ENCODE measurements at places on chromosomes 4 and X.

- no peak for DNase-seq
Measured at GRCh38 chr4:11259837-11260236, 168.9 kb downstream of the HS3ST1 start.

GRCh38 chrX:22882543-22882942 is 117.2 kb upstream of the DDX53 start:
- DNase-seq = no peak

DNA sequence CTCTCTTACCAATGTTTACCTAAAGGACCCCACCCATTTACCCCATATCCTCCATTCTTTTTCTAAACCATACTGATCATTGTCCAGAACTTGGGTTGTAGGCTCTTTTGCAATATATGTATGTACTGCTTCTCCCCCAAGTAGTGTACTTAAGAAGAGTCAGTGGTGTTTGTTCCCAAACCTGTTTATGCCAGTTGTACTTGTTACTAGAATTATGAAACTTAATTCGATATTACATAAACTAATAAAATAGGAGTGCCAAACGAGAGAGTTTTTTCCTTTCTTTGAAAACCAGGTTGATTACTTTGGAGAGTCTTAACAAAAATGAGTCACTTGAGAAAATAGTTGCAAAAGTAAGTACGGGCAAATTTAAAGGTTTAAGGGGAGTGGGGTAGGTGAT is 96.3 kb downstream of the GEMIN8 start:
- no peak for DNase-seq

- no peak for DNase-seq
Measured at GRCh38 chr4:17781300-17782287, at the start of gene FAM184B. FAM184B (minus strand) TSS chr4:17781621; CDS start chr4:17781299, 322 bp downstream.

- DNase-seq = no peak
Measured at GRCh38 chrX:38211891-38212635, 8.6 kb downstream of the SRPX start.

- no peak for DNase-seq
Measured at GRCh38 chrX:5086388-5086787, 1142.3 kb downstream of the NLGN4X start.

- DNase-seq = no peak
Measured at GRCh38 chr4:167020410-167020809, 213.9 kb downstream of the SPOCK3 start.

DNA sequence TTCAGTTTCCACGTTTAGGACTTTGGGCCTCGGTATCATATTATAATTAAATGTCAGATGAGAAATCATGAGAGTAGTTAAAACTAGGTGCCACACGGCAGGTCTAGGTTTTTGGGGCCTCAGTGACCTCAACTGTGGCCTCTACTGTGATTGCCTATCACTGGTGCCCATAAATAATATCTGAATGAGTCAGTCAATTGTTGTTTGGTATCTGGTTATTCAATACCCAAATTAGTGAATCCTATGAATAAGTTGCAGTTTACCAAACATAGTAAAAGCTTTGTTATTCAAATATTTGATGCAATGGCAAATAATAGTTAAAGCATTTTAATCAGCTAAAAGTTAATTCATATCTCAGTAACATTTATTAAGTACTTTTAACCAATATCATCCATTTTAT is 188.8 kb downstream of the PPP3CA start:
- DNase-seq = no peak

- DNase-seq = no peak
Measured at GRCh38 chr4:190019023-190019858, 7.8 kb downstream of the FRG2 start.

DNA sequence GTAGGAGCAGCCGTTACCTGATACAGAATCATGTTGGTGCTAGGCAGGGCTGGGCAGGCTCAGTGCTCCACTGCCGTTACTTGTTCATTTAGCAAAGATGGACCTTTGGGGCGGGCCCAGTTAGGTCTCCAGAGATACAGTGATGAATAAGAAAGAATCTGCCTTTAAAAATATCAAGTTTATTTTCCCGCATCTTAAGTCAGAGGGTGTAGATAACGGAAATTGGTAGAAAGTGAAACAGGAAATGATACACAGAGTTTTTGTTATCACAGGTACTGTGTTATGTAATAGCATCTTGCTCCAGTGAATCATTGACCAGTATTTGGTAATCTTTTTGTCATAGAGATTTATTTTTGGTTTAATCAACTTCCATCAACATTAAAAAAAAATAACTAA is 5.5 kb downstream of the TMEM131L start:
- peak; percentile 27 for DNase-seq

DNA sequence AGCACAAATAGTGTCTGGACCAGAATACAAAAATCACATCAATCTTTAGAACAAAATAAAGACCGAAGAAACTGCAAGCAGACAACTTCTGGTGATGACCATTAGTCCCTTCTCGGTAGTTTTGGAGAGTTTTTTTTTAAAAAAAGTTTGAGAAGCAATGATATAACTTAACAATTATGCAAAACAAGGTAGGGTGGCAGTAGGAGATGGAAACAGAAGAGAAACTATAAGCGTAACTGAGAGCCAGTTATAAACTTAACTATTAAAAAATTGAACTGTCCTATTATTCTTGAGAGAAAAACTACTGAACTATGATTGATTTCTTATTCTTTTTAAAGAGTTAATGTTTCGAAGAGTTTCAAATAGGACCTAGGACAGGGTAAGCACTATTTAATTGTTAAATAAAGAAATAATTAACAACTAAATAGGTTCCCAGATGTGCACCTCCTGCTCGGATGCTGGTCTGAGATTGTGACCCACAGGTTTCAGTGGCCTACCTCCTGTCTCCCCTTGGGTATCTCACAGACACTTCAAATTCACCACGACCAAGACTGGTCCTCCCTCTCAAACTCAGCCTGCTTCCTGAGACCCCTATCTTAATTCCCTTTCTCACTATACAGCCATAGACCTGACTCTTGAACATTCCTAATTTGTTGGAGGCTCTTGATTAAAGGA is 81.3 kb downstream of the LEF1 start:
- DNase-seq = no peak

GRCh38 chr4:10721616-10722015 is 37.0 kb upstream of the CLNK start:
- no peak for DNase-seq

GRCh38 chrX:2441466-2441865 is 59.3 kb downstream of the DHRSX start:
- no peak for DNase-seq

DNA sequence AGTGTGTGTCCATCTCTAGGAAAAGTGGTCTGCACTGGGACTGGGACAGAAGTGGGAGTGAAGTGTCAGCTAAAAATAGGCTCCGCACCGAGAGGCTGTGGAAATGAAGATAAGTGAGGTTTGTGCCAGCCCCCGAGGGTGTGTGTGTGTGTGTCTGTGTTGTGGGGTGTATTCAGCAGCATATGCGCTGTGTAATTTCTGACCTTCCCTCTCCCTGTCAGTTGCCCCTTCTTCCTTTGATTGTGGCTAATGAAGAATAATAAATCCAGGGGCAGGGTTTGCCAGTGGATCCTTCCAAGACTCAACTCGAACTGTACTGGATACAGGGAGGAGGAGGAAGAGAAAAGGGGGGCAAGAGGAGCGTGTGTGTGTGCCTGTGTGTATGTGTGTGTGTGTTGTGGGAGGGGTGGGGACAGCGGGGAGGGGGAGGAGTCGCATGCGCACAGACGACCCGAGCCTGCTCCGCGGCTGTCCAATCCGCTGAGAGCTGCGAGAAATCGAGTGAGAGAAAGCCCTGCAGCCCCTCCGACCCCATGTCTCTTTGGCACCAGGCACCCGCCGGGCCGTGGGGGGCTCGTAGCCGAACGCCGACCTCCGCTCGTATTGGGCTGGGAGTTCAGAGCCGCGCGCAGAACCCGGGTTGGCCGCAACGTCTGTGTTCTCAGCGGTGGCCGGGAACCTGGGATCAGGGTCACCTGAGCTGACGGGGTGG is 916 bp upstream of the POU4F2 start:
- no peak for DNase-seq

DNA sequence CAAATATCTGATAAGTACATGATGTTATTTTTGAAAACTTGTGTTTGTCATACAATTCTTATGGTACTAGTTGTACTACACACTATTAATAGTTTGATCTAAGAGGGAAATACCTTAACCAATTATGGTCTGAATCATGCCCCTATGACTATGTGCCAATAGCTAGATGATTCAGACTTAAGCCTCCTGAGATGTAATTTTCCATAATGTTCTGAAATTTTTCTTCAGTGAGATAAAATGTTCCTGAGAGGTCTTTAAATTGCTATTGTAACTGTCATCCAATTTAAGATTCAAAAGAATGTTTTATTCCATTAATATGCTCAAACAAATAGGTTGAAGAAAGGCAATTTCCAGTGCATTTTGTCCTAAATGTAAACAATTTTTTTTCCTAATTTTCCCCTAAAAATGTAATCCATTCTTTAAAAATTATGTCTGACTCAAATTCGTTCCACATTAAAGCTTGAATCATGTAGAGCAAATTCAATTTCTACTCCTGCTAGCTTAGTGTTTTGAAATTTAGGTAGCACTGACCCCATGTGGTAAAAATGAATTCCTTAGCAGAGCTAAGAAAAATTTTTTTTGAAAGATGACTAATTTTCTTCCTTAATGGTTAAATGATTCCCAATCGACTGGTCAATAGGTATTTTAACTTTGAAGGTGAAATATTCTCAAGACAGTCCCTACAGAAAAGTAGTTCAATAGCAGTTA is 49.1 kb downstream of the APOOL start:
- DNase-seq = no peak

DNA sequence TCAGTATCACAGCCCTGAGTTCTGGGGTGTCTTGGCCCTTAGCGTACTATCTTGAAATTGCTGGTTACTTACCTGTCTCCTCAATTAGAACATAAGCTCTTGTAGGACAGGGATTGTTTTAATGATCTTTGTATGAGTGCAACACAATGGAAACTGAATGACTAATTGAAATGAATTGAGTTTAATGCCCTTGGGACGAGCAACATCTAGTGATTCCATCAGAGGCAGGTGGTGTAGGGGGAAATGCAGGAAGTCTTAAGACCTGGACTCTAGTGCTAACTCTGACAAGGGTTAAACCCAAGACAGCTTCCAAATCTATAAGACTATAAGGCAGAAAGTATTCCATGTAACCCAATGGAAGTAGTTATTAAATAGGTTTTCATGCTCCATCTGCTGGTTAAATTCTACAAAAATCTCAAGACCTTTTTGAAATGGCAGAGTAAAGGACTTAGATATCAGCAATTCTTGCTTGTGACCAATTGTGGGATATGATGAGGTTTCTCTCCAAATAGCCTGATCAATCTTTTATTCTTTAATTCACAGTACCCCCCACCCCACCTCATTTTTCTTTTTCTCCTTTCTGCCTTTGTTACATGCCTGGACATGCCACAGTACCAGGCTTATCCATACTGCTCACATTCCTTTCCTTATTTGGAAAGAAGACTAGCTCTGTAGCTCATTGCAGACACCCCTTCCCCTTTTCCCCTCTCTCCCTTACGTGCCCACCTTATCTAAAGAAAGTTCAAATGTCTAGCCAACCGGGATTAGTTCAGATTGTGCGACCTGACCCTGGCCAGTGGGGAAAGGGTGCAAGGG is 340.8 kb downstream of the PAPSS1 start:
- no peak for DNase-seq

DNA sequence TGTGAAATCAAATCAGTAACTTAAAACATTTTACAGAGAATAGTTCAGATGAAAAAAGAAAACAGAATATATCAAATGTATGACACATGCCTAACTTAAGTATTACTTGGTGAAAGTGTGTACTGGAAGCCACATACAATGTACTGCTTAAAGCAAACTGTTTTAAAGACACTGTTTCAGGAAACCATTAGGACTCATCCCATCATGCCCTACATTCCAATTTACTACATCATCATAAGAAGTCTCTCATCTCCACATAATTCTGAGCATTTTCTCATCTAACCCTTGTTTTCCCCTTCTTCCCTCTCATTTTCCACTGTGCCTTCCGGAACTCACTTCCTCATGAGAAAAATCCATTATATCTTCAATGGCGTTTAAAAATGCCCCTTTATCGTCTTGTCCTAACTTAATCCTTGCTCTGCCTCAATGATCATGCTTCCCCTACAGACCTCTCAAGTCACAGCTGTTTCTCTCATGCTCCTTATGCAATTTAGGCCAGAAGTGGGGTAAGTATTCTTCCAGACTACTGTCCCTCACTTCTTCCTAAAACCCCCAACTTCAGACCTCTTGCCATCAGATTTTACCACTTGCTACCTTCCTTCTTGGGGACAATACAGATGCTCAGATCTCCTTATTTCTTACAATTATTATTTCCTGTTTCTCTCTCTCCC is 26.8 kb upstream of the FGF5 start:
- no peak for DNase-seq

- no peak for DNase-seq
Measured at GRCh38 chr4:168562041-168562571, 65.3 kb downstream of the PALLD start.

GRCh38 chr4:128513664-128514484 is 226.3 kb upstream of the PGRMC2 start:
- no peak for DNase-seq

DNA sequence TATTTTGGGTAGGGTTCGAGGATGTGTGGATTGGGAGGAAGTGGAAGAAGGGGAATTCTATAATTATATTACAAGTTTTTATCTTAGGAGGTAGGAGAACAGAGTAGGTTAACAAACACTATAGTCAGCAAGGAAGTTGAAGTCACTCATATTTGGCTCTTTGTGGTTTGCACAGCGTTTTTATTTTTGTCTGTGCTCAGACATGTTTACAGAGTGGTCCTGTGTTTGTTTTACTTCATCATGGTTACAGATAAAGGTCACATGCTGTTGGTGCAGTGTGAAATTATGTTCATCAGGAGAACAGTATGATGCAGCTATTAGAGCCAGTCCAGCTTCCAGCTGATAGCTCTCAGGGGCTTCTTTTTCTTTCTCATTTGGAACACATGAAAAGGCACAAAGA is 299.9 kb upstream of the SFRP2 start:
- DNase-seq = no peak

- DNase-seq = no peak
Measured at GRCh38 chr4:168503652-168504362, 7.0 kb downstream of the PALLD start.

GRCh38 chrX:98398542-98398941 is 1514.8 kb downstream of the RPA4 start:
- no peak for DNase-seq

GRCh38 chr4:118865091-118865708 is 23.5 kb upstream of the SYNPO2 start:
- no peak for DNase-seq

- no peak for DNase-seq
Measured at GRCh38 chr4:168852387-168852786, 157.7 kb downstream of the CBR4 start.

DNA sequence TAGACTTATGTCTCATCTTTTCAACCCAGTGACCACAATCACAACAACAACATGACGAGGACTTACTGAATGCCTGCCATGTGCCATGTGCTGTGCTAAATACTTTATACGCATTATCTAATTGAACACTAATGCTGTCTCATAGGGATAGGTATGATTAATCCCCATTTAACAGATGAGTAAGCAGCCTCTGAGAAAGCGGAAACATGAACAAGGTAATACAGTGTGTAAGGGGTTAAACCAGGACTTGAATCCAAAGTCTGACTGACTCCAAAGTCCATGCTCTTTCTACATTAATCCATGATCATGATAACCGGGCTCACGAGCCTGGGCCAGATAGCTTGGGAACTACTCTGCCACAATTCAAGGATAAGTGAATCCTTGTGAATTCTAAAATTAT is 105.3 kb upstream of the MBNL3 start:
- no peak for DNase-seq
